Erythroblast (primary cell): ENCODE measurements at places on chromosomes 3 and 15.

DNA sequence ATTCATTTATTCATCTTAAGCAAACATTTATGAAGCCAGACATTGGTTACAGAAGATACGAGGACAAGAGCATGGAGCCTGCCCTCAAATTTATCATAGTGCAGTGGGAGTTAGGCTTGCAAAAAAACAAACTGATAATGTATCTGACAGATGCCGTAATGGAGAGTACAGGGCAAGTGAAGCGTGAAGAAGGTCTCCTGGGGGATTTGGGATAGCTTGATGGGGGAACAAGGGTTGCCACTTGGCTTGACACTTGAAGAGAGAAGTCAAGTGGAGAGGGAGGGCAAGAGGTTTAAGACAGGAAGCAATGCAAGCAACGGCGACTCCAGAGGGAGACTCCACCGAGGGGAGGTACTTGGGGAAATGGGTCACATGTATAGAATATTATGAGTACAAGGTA, 129.3 kb downstream of the SSR3 start:
- no peak for DNase-seq

DNA sequence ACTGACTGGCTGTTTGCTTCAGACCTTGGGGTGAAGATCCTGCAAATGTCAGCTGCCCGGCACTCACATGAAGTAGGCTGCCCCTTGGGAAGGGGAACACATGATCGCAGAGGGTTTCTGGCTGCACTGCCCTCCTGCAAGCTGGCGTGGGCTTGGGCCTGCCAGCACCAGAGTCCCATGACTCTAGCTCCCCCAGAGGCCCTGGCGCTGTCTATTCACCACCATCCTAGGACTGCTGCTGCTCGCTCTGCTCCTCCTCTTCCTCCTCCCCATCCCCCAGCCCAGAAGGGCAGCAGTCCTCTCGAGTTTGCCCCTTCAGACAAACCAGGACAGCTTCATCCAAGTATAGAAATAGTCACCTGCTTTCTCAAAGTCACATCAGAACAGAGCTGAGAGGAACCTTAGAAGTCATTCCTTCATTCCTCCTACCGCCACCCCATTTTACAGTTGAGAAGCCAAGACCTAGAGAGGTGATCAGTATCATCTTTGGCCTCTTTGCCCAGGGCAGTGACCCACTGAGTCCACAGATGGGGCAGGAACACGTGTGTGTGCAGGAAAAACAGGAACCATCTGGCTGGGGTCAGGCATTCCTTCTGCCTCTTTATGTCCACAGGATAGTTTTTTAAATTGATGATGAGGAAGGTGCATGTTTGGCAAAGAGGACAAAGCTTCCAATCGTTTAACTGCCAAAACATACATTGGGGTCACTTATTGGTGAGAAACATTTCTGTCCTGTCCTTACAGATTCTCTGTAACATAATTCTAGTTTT, 13.2 kb downstream of the DPH3 start:
- DNase-seq = no peak

- DNase-seq = no peak
Measured at GRCh38 chr3:43207628-43208085, 78.7 kb upstream of the SNRK start.

- no peak for DNase-seq
Measured at GRCh38 chr3:177787279-177788041, 590.2 kb upstream of the TBL1XR1 start.

GRCh38 chr15:73006523-73006922, 45.7 kb upstream of the NEO1 start:
- DNase-seq = no peak

DNA sequence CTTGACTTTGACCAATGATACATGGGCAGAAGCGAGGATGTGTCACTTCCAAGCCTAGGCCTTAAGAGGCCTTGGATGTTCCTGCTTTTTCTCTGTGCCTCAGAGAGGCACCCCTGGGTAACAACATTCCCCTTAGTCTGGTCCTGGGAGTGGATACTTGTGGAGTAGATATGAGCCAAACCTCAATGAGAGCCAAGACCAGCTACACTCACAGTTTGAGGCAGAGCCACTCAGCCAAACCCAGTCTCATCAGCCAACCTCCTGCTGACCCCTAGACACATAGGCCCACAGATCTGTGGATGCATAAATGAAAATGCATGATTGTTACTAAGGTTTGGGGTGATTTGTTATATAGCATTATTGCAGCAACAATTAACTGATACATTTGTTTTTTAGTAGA, 114.2 kb downstream of the ZNF621 start:
- no peak for DNase-seq

- no peak for DNase-seq
Measured at GRCh38 chr3:136396916-136397315, 146.8 kb downstream of the PCCB start.

GRCh38 chr3:186653984-186654383, 11.8 kb upstream of the HRG start:
- no peak for DNase-seq

DNA sequence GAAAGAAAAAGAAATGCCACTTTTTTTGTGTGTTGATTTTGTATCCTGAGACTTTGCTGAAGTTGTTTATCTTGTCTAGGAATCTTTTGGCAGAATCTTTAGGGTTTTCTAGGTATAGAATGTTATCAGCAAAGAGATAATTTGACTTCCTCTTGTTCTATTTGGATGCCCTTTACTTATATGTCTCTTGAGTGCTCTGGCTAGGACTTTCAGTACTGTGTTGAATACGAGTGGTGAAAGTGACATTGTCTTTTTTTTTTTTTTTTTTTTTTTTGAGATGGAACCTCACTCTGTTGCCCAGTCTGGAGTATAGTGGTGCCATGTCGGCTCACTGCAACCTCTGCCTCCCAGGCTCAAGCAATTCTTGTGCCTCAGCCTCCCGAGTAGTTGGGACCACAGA, 64.7 kb upstream of the NPHP3 start:
- no peak for DNase-seq

- DNase-seq = no peak
Measured at GRCh38 chr15:31338879-31339557, 12.4 kb downstream of the KLF13 start.

DNA sequence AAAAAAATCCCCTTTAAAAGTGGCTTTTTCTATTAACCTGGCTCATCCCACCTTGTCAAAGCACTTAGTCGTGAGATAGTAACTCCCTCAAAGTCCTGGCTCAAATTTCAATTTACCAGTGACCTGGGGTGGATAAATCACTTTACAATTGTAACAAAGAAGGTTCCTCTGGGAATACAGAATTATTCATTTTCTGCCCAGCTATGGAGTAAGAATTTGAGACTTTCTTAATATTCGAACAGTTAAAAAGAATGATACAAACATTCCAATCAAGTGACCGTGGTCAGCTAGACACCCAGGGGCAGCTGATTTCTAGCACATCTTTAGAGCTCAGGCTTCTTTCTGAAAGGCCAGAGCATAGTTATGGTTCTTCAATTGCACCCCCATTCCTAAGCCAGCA, 291.0 kb upstream of the TGFBR2 start:
- DNase-seq = no peak

GRCh38 chr3:11434563-11435096, 162.4 kb downstream of the ATG7 start:
- no peak for DNase-seq

- DNase-seq = no peak
Measured at GRCh38 chr3:23547905-23548650, 257.7 kb upstream of the UBE2E1 start.

DNA sequence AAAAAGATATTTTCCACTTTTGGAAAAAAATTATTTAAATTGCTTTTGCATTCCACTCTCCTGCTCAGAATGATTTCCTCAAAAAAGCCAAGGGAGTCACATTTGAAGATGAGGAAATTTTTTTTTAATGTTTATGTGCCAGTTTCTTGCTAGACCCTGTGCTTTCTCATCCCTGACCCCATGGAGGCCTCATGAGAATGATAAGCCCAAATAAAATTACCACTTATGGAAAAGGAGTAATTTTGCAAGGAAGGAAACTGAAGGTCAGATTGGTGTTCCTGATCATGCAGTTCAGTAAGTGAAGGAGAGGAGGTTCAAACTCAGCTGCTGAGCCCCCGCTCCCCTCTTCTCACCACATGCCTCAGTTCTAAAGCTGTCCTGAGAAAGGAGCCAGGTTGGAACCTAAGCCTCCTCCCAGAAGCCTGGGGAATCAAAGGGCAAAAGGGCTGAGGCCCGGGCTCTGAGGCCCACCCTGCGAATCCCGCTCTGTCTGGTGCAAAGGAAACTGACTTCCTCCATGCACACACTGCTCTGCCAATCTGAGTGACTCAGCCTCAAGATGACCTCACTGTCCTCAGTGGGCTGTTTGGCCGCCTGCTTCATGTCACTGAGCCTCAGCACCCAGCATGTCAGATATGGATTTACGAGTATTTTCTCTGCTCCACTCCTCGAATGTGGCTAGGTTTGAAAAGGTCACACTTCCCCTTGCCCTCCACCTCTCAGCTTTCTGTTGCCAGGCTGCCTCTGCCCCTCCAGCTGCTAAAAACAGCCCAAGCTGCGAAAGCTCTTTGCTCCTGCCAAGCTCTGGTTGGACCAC, 56.9 kb upstream of the FLNB start:
- peak; percentile 85 for DNase-seq

GRCh38 chr15:29765234-29765841, 56.9 kb downstream of the TJP1 start:
- no peak for DNase-seq

DNA sequence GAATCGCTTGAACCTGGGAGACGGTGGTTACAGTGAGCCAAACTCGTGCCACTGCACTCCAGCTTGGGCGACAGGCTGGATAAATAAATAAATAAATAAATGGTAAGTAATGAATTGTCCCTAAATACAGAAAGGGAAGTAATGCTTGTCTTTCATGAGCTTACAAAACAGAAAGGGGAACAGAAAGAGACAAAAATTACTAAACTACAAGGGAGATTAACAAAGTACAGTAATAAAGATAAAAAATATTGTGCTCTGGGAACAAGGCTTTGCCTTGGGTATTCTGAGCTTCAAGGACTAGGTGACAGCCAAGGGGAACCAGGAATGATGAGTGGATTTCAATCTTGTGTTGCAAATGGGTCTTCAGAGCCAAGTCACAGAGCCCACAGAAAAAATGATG, 9.2 kb upstream of the HLTF start:
- DNase-seq = no peak

DNA sequence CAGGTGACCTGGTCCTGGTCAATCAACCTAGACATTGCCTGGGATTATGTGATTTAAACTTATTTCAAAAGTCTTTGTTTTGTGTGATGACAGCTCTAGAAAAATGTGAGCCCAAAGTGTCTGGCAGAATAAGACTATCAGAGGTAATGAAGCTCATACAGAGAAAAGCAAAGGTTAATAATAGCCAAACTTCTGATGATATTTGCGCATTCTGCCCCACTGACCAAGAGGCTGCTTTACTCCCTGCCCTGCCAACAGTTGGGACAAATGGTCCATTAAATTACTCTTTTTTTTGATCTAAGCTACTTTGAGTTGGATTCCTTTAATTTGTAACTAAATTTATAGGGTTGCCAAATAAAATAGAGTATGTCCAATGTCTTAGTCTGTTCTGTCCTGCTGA, 911.2 kb downstream of the MCTP2 start:
- no peak for DNase-seq

DNA sequence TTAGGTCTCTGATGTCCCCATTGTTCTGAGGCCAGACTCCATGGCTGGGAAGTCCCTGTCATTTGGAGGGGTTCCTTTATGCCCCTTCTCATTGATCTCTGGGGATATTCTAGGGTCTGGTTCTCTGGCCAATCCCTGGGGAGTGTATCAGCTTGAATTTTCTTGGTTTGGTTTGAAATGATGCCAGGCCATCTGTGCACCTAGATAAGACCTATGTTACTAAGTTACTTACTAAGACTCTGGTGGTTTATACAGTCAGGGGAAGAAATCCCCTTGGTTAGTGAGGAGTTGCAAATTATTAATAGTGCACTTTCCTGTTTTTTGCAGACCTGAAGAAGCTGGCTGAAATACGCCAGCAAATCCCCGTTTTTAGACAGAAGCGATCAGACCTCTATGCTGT, 20.3 kb downstream of the NIT2 start:
- DNase-seq = peak; percentile 74

DNA sequence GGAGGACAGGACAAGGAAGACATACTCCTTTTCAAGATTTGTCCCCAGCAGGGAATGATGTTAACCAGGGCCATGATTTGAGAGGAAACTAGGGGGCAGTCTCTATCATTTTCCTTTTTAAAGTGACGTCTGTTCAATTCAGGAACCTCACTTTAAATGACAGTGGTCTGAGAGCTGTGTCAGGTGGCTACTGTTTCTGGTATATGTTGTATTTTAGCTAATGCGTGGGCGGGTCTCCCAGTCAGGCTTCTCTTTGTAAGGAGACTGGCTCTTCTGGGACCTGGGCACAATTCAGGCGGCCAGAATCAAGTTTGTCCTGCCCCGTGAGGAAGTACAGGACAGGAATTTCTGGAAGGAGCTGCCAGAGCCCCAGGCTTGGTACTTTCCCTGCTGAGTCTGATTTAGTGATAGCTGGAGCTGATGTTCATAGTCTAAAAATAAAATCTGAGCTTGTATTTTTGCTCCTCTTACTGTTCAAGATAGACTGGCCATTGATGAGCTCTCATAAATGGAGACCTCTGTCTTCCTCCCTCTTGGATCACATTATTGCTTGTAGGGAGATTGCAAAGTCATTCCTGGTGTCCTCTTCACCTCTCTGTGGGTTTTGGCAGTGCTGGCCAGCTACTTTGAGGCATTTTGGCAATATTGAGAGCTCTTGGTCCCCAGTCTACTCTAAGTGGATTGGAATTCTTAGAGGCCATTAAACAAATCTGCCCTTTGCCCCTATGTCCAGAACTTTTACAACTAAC, 25.6 kb downstream of the SQOR start:
- no peak for DNase-seq

DNA sequence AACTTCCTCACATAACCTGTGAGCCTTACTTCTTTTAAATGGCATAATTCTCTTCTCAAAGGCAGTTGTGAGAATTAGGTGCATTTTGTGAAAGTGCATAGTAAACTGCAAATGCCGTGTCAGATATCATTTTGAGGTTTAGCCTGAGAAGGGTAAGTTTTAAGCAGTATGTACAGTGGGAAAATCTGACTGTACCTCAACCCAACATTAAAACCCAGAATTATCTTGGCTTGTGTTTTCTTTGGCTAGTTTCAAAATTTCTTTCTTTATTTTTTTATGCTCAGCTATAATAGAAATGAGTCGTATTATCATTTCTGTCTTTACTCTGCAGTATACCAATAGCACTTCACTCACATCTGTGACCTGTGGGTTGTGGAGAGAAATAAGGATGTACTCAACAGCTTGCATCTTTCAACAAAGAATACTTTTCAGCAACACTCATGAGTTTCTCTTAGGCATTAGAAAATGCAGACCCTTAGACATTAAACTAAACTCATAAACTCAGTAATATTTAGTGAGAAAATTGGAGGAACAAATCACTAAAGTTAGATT, 65.7 kb downstream of the RASA2 start:
- DNase-seq = no peak

DNA sequence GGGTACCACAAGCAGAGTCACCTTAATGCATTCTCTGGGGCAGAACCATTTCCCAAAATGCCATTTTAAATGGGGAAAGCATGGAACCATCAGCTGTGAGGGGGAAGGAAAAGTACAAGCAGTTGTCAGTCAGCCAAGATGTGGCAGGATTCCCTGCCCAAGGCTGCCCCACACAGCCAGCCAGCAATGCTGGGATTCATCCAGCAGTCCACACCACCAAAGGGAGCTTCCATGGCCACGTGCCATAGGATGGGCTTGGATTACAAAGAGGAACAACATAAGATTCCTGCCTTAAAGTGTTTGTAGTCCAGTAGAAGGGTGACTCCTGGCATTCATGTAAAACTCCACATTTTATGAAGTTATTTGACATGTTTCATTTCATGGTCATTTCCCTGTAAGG, 233.3 kb downstream of the SHOX2 start:
- DNase-seq = no peak

- peak; percentile 83 for DNase-seq
Measured at GRCh38 chr3:129016720-129017483, 15.8 kb downstream of the EFCC1 start.
